NCI-H1930 (cell line): ENCODE measurements at places on chromosomes 16 and 17.

- DNase-seq: no peak
These were observed 1.1 kb downstream of the KATNB1 start for GRCh38 chr16:57736419-57737351.

DNA sequence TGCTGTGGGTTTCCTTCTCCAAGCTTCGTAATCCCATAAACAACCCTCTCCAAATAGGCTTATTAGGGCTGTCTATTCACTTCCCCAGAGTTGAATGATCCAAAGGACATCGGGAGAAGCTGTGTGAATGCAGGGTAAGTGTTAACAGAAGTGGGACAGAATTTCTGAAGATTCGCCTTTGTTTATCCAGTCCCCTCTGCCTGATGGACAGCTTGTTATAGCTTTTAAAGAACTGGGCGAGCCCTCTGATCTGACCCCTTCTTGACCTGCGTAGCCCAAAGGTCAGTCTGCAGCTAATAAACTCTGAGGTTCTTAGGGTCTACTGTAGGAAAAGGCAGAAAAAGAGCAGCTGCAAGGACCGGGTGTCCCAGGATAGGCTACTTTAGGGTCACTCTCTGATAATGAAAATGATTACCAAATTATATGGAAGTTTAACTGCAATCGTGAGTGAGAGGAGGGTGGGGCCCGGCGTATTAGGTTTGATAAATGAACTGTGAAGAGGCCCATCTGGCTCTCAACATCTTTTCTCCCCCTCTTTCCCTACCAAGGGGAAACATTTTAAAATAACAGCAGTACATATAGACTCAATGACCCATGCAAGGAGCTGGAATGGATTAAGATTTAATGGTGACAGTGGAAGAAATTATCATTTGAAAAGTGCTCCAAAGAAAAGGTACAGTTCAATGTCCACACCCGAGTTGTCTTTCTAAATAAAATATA is 233.4 kb downstream of the FTO start:
- no peak for DNase-seq

DNA sequence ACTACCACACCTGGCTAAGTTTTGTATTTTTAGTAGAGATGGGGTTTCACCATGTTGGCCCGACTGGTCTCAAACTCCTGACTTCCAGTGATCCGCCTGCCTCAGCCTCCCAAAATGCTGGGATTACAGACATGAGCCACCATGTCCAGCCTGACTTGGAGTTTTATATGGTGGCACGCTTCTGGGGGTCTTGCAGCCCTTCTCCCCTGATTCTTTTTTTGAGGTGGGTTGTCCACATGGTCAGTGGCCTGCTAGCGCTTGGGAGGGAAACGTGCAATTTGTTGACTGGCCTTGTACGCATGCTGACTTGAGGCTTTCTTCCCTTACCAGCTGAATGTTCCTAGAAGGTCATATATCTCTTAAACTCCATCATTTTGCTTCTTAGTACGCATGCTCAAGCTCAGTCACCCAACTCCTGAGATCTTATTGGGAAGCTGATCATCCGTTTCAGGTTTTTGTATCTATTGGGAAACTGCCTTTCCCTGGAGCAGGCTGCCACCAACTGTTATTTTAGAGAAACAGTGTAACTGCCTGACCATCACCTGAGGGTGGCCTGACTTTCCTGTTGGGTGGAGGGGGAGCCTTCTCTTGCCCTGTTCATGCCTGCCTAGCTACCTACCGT is 13.7 kb upstream of the LDHD start:
- DNase-seq: peak; percentile 2

- no peak for DNase-seq
These were observed 78.1 kb downstream of the TUBD1 start for GRCh38 chr17:59814685-59815084.

DNA sequence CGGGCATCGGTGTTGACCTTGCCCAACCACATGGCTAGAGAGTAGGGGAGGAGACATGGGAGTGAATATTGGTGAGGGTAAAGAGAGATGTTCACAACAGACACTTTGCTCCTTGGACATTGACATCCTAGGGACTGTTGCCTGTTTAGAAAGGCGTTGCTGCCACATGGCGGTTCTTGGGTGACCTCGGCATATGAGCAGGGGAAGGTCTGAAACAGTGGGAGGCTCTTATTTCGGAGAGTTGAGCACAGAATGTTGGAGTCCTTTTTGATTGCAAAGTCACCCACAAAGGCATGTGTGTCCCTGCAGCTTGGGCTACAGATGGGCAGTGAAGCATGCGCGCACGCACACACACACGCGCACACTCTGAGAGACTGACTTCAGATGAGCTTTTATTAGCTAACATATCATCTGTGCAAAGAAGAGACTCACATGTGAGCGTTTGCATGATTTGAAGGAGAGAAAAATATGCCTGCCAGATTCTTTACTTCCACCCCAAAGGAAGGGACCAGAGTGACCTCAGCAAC is 104.4 kb downstream of the SHISA9 start:
- no peak for DNase-seq

GRCh38 chr17:33280162-33280943 is 12.7 kb downstream of the ASIC2 start:
- DNase-seq: no peak

- DNase-seq: no peak
These were observed 13.8 kb downstream of the MAP2K3 start for GRCh38 chr17:21298056-21298982.
